ENCODE measurements at places on chromosomes 4 and X.

DNA sequence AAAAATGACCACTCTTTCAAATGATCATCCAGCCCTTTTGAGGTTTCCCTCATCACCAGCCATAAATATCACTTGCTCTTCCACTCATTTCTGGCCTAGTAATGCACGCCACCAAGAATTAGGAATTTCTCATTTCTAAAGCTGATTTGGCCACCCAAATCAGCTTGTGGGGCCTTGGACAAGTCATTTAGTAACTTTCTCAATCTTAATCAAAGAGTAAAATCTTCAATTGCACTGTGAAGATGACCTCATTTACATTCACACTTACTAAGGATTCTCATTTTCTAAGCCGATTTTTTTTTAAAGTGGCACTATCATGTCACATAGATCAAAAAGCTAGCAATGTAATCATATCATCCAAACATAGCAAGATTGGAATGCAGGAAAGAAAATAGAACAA is 150.0 kb upstream of the HHIP start:
- no peak for DNase-seq

DNA sequence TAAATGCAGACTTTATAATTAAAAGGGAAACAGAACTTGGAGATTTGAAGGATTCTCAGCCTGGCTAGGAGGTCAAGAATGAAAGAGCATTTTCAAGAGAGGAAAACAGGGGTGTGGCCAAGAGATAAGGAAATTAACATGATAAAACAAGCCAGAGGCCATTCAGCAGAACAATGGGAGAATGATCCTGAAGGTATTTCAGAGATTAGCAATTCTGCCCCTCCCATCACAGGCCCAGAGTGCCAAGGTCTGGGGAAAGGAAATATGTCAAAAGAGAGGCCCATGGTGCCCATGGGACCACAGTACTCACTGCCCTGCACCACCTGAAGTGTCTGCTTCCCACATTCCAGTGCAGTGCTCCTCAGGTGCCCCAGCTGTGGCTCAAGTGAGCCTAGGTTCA is 188.5 kb upstream of the STS start:
- no peak for DNase-seq

GRCh38 chr4:178387756-178388155 is 945.5 kb upstream of the AGA start:
- no peak for DNase-seq

GRCh38 chrX:118948270-118948669 is 26.1 kb upstream of the LONRF3 start:
- DNase-seq: no peak

DNA sequence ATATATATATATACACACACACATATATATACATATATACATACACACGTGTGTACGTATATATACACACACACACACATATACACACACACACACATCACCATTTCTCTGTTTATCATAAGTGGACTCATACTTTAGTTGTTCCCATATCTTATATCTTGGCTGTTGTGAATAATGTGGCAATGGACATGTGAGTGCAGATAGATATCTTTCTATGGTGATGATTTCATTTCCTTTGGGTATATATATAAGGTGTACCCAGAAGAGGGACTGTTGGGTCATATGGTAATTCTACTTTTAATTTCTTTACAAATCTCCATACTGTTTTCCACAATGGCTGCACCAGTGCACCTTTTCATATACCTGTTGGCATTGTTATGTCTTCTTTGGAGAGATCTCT is 105.9 kb downstream of the LARP1B start:
- no peak for DNase-seq

- no peak for DNase-seq
These were observed 15.3 kb upstream of the PDGFRA start for GRCh38 chr4:54213761-54214160.

- DNase-seq: no peak
These were observed 8.9 kb upstream of the COQ2 start for GRCh38 chr4:83293305-83294046.

DNA sequence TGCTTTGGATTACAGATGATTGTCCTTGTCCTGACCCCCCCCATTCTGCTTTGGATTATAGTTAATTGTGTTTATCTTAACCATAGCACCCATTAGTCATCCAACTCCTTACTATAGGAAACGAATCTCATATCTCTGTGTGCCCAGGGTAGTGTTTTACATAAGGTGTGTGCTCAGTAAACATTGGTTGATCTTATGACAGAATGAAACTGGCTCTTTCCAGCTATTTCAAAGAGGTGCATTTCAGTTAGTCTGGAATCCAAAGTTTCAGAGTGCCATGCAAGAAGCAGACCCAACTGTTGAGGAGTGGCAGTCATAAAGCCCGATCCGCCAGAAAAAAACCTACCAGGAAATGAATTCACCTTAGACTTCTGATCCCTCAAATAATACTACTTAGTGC is 14.7 kb downstream of the TRIM2 start:
- no peak for DNase-seq

DNA sequence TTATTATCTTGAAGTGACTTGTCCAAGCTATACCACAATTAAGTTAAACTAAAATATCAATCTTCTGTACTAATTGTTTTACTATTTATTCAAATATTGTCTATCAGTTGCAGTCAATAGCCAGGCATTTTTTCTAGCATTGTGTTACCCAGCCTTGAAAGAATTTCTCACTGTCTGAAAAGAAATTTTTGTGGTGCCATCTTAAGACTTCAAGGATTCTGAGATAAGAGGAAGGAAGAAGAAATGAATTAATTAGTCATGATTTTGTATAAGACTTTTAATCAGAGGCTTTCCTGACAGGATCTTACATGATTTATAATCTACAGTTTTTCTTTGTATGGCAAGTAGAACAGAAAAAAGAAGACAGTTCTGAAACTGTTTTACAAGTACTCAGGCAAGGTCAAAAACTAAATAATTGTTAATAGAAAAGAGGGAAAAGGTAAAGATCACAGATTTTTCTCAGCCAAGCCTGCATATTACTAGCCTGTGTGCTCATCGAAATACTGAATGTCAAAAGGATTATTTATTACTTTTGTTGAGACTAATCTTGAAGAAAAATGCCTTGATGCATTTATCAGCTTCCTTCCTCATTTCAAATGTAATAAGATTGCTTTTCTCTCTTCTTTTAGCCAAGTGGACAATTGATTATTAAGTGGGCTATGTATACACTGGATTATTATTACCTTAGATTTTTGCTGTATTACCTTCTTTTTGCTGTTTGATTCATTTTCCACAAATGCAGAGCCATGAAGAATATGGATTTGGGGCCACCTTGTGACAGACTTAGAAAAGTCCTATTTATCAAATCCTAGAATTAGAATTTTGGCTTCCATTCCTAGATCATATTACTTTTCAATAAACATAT is 53.8 kb downstream of the CXCL1 start:
- DNase-seq: no peak

DNA sequence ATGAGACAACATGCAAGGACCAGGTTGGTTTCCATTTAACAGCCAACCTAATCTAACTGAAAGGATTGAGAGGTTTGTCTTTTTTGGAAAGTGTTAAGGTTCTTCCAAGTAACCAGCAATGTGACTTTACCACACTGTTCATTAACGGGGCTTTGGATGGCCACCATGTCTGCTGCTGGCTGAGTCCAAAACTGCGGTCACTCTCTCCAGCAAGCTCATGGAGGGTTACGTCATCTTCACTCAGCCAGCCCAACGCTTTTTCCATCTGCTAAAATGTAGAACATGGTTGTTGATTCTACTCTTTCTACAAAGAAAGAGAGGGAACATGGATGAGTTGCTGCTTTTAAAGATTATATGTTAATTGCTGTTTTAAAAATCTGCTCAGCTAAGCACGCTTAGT is 11.0 kb downstream of the PKD2 start:
- DNase-seq: no peak

DNA sequence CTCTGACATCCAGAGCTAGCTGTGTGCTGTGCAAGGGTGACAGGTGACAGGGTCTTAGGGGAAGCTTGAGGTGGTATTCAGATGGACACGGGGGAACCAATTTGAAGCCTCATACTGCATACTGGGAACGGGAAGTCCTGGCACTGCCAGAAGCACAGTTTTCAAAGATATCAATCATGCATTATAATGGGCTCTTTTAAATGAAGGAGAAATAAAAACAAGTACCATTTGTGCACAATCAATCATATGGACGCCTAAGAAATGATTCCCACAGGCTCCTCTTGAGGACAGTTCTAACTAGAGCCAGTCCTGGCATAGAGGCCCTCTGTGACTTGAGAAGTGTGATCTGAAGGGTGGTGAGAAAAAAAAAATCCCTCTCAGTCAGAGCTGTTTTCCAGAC is 50.9 kb downstream of the TSC22D3 start:
- DNase-seq: no peak

GRCh38 chr4:10599574-10599973 is 85.0 kb downstream of the CLNK start:
- DNase-seq: no peak

DNA sequence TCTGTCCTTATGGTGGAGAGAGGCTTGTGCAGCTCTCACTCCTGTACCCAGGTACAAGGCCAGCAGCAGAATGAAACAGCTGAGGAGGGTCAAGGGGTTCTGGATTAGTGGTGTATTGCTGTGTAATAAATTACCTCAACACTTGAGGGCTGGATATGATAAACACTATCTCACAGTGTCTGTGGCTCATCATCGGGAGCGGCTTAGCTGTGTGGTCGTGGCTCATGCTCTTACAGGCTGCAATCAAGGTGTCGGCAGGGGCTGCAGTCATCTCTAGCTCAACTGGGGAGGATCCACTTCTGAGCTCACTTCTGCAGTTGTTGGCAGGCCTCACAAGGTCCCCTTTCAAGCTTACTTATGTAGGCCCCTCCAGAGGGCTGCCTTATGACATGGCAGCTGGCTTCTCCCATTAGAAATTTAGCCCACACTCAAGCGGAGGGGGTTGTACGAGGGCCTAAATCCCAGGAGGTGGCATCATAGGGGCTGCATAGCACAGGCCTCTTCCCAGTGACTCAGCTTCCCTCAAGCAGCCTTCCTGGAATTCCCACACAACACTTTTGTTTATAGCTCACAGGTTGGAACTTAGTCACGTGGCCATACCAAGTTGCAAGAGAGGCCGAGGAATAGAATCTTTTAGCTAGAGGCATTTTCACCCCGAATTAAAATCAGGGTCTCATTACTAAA is 148.2 kb upstream of the RPS6KA3 start:
- DNase-seq: no peak

DNA sequence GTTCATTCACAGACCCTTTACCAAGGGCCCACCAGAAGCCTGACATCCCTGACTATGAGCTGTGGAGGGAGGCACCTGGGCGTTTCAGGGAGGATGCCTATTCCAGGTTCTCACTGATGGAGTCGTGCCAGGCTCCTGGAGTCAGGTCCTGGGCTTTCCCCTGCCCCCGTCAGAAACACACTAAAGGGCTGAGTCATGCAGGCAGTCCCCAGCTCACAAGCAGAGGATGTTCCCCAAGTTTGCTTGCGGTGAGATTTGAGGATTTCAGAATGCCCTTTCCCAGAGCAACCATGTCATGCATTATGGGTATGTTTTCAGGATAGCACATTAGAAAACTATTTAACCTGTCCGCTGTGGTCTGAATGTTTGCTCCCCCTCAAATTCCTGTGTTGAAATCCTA is 45.2 kb downstream of the FHDC1 start:
- no peak for DNase-seq

GRCh38 chr4:54837576-54838140 is 179.9 kb downstream of the KIT start:
- no peak for DNase-seq

DNA sequence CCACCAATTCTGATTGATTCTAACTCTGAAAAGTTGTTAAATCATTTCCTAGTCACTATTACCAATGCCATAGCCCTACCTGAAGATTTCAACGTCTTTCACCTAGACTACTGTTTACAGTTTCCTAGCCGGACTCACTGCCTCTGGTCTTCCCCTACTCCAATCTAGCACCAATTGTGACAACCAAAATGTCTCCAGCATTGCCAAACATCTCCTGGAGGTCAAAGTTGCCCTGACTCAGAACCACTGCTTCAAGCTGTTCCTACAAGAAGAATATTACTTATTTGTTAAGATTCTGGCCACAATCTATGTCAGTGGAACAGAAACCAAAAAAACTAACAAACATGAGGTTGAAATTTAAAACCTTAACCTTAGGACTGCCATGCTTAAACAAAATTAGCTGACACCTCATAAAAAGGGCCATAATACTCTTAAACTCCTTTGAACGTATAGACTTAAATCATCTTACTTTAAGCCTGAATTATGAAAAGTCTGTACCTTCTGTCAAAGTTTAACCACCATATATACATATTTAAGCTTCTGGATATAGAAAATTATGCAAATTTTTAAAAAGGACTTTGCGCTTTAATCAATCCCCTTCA is 2.1 kb downstream of the PDS5A start:
- DNase-seq: no peak

GRCh38 chr4:41746025-41746439 is 2.5 kb downstream of the PHOX2B start:
- DNase-seq: no peak

- no peak for DNase-seq
These were observed 1084.1 kb downstream of the FAM133A start for GRCh38 chrX:94758130-94758529.

DNA sequence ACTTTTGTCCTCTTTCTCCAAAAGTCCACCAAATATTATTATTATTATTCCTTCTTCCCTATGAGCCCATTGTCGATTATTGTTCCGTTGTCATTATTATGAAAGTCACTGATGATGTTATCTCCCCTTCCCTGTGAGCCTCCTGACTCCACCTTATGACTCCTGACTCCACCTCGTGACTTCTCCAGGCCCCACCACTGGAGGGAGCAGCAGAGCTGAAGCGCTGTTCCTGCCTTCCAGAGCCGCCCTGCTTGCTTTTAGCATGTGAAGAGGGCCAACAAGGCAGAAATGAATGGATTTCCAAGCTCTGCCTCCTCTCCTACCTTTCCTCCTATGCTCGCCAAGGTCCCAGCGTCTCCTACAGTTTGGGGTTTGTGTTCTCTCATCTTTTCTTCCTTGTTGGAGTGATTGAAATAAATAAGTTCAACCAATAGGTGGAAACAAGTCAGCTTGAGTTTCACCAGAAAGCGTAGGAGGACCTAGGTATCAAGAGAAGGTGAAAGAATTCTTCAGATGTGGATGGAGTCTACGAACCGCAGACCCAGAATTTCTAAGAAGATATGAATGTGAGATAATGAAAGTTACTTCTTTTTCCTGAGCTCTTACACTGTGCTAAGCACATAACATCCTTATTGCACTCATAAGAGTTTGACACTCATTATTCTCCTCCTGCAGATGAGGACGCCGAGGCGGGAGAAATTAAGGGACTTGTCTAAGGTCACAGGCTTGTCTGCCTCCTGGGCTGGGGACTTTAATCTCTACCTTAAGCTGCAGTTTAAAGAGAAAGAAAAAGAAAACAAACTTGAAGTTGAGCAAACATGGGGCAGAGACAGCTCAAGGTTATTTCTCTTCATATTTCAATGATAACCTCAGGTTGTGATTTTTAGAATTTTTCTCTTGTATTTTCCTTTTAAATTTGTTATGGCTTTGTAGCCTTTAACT is 26.1 kb downstream of the IGSF1 start:
- no peak for DNase-seq

DNA sequence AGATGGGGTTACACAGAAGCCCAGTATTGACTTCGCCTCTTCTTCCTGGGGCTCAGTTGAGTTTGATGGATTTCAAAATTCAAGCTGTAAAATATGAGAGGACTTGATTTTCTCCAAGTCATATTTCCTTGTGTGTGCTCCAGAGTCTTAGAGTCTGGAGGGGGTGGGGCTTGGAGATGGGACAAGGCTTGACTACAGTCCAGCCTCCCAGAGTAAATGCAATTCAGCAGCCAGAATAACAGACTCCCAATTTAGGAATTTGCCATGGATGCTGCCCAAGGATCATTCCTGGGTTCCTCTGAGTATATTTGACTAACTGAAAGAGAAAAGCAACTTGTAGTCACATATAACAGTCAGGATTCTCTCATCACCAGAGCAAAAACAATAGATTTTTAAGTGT is 53.7 kb upstream of the RBPJ start:
- DNase-seq: no peak

Data from esophagus squamous epithelium (tissue), 5 donors.